Uterus (tissue), 4 donors: ENCODE measurements at places on chromosomes 11 and 22. TPM values are rescaled to one million over a fixed set of nuclear protein-coding genes. Genes with fewer than 3 reads are reported as not detected.

Gene SYNGR1
- 12.9 TPM for total RNA-seq

Gene EED
- 29.4 TPM for total RNA-seq

GRCh38 chr11:748007-748359 is 719 bp downstream of the TALDO1 start:
- H3K27me3 ChIP-seq: no peaks in the 10 kb centered on the region
- no peaks in the 10 kb centered on the region for H3K4me1 ChIP-seq
- H3K4me3 ChIP-seq: peak overlapping the region; percentile 48

- H3K27me3 ChIP-seq: no peaks in the 10 kb centered on the region
- no peak overlapping the region for H3K27ac ChIP-seq
- DNase-seq: no peak
- peaks cover 6% of the 10 kb centered on the region for H3K4me1 ChIP-seq
Observed at GRCh38 chr11:106456647-106457046, 379.2 kb downstream of the AASDHPPT start.

DNA sequence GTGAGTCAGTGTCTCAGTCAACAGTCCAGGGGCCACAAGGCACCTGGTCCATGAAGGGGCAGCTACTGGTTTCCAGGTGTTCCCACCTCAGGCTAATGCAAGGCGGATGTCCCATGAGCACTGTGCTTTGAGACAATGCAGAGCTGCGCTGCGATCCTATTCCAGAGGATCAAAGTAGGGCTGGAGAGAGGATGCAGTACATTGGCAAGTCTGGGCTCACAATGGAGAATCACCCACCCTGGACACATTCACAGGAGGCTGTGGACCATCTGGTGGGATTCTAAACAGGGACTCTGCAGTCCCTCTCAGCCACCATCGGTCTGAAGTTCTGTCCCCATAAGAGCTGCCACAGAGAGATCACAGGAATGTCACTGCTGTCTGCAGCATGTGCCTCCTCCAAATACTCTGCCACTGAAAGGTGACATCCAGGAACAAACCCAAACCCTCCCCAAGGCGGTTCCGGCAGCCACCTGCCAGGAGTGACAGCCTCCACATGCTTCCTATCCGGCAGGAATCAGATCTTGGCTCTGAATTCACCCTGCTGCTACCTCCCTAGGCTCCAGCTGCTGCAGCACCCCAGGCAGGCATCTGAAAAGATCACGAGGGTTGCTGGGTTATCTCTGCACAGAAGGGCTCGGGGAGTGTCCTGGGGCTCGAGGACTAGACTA is 45.3 kb upstream of the SERPIND1 start:
- no peak overlapping the region for H3K4me3 ChIP-seq
- DNase-seq: no peak
- H3K27me3 ChIP-seq: no peaks in the 10 kb centered on the region
- no peak overlapping the region for H3K27ac ChIP-seq
- H3K36me3 ChIP-seq: no peaks in the 10 kb centered on the region

DNA sequence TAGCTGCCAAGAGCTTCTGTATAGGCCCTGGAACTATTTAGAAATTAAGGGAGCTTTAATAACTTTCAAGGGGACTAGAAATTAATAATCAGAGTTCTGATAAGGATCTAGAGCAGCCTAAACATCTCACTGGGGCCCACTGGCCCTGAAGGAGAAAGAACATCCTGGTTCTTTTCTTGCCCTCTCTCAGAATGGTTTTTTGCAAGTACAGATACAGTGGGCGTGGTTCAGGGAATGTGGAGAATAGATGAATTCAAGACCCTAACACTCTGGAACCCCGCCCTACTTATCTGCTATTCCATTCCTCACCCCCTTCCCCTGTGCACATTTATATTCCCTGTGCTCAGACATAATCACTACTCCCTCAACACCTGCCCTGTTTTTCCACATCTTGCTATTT is 90.2 kb downstream of the PARVA start:
- H3K4me1 ChIP-seq: no peaks in the 10 kb centered on the region
- peak overlapping the region; percentile 16 for H3K27ac ChIP-seq
- no peak overlapping the region for H3K4me3 ChIP-seq
- H3K36me3 ChIP-seq: no peaks in the 10 kb centered on the region

DNA sequence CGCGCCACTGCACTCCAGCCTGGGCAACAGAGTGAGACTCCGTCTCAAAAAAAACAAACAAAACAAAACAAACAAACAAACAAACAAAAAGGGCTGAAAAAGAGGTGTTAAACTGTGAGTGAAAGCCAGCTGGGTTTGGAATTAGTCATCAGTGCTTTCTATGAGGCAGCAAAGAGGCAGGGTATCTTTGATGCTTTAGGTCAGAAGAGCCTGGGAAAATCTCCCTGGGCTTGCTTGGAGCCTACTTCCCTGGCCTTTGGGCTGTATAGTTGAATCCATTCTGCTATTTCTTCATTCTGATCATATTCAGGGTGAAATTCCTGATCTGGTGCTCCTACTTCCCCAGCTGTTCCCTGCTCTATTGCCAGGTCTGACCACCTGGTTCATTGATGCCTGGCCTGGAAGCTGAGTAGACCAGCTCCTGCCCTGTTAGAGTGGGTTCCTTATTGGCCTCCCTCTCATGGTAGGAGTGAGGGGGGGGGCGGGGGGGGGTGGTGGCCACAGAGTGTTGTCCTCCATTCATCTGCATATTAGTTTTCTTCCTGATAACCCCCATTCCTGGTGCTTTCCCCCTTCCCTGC is 65.6 kb downstream of the INSC start:
- H3K36me3 ChIP-seq: no peaks in the 10 kb centered on the region
- no peak overlapping the region for H3K27ac ChIP-seq
- no peak for DNase-seq
- H3K4me1 ChIP-seq: no peaks in the 10 kb centered on the region
- no peaks in the 10 kb centered on the region for H3K27me3 ChIP-seq
- H3K4me3 ChIP-seq: no peak overlapping the region

- H3K27ac ChIP-seq: no peak overlapping the region
- H3K4me1 ChIP-seq: no peaks in the 10 kb centered on the region
- H3K36me3 ChIP-seq: no peaks in the 10 kb centered on the region
- H3K4me3 ChIP-seq: no peak overlapping the region
- H3K27me3 ChIP-seq: no peaks in the 10 kb centered on the region
- no peak for DNase-seq
Observed at GRCh38 chr11:2691355-2691761, 8.4 kb downstream of the KCNQ1OT1 start.

GRCh38 chr11:70872955-70873735 is 379.2 kb downstream of the SHANK2 start:
- no peaks in the 10 kb centered on the region for H3K4me1 ChIP-seq
- no peak overlapping the region for H3K27ac ChIP-seq
- H3K27me3 ChIP-seq: no peaks in the 10 kb centered on the region
- H3K4me3 ChIP-seq: no peak overlapping the region
- DNase-seq: no peak

DNA sequence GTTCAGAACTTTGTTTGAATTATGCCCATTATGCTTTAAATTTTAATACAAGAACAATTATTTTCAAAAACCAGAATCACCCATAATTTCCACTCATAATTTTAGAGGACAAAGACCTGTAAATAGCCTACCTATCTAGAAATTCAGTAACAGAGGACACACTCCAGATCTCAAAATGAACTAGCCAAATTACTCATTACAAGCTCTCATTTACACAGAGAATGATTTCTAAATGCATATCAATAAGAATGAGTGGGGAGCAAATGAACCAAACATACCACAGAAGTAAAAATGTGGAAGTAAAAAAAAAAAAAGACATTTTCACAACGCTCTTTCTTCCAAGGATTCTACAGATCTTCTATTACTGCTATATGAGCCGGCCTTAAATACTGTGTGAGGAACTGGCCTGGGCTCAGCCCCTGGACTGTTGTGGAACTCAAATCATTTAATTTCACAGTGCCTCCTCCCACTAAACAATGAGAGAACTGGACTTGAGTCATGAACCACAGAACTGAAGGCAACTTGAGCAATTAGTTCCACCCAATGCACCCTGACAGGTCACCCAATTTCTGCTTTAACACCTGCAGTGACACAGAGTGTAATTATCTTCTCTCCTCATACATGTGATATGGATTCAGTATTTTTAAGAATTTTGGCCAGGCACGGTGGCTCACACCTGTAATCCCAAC is 8.0 kb downstream of the MRTFA start:
- H3K4me3 ChIP-seq: no peak overlapping the region
- DNase-seq: no peak
- no peaks in the 10 kb centered on the region for H3K4me1 ChIP-seq
- no peaks in the 10 kb centered on the region for H3K36me3 ChIP-seq
- H3K27ac ChIP-seq: no peak overlapping the region
- H3K27me3 ChIP-seq: no peaks in the 10 kb centered on the region

DNA sequence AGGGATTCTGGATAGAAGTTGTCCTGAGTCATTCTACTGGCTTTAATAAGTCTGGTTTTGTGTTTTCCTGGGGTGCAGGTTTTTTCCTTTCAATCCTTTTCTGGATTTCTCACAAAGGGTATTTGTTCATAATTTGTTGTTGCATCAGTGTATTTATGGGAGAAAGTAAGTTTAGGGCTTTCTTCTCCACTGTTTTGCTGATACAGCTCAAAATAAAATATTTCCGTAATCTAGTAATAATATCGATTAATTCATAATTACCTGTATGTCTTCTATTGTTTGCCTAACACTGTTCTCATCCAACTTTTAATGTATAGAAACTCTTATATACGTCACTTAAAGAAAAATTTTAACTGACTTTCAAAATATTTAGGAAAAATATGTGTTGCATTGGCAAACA is 728.2 kb downstream of the LUZP2 start:
- no peaks in the 10 kb centered on the region for H3K4me1 ChIP-seq
- no peak overlapping the region for H3K27ac ChIP-seq
- DNase-seq: no peak
- no peak overlapping the region for H3K4me3 ChIP-seq
- no peaks in the 10 kb centered on the region for H3K27me3 ChIP-seq

GRCh38 chr11:108813086-108813485 is 148.2 kb downstream of the DDX10 start:
- H3K27ac ChIP-seq: no peak overlapping the region
- H3K4me1 ChIP-seq: no peaks in the 10 kb centered on the region
- no peak overlapping the region for H3K4me3 ChIP-seq
- H3K36me3 ChIP-seq: no peaks in the 10 kb centered on the region
- DNase-seq: no peak

DNA sequence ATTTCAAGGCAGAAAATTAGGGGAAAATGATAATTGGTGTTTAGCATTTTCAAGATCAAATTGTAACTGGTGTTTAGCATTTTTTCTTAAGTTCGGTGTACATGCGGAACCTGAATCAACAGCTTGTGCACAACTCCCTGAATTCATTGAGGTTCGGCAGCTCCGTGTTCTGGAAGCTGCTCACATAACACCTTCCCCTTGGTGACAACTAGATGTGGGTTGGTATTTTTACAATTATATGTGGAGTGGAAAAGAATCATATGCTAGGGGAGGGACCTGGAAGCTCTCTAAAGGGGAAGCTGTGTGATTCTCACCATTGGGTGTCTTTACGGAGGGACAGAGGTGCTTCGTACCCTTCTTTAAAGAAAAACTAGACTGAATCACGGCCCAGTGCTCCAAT is 199.0 kb upstream of the MTNR1B start:
- no peak overlapping the region for H3K4me3 ChIP-seq
- DNase-seq: no peak
- no peak overlapping the region for H3K27ac ChIP-seq

- no peak for DNase-seq
- H3K4me1 ChIP-seq: peaks cover 17% of the 10 kb centered on the region
- H3K36me3 ChIP-seq: no peaks in the 10 kb centered on the region
- peak overlapping the region; percentile 91 for H3K27ac ChIP-seq
- no peak overlapping the region for H3K4me3 ChIP-seq
Observed at GRCh38 chr11:12116425-12117032, 6.1 kb downstream of the MICAL2 start.

DNA sequence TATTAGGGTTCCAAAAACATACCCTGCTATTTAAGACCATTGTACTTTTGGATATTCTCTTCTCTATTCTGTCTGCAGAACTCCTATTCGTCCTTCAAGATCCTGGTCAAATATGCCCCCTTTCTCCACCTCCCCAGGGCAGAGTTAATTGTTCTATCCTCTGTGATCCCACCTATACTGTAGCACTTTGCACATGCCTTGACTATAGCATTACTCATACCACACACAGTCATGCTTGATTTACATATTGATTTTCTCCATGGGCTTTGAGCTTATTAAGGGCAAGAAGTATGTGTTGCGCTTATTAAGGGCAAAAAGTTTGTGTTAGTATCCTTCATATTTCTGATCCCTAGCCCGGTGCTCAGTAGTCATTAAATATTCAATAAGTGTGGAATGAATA is 263.7 kb upstream of the CADM1 start:
- no peak overlapping the region for H3K4me3 ChIP-seq
- no peaks in the 10 kb centered on the region for H3K27me3 ChIP-seq
- H3K27ac ChIP-seq: no peak overlapping the region
- no peaks in the 10 kb centered on the region for H3K4me1 ChIP-seq

- no peaks in the 10 kb centered on the region for H3K4me1 ChIP-seq
- H3K36me3 ChIP-seq: no peaks in the 10 kb centered on the region
- H3K27me3 ChIP-seq: no peaks in the 10 kb centered on the region
- no peak for DNase-seq
Observed at GRCh38 chr11:115869780-115870431, 365.7 kb upstream of the CADM1 start.

- H3K27me3 ChIP-seq: no peaks in the 10 kb centered on the region
- H3K36me3 ChIP-seq: no peaks in the 10 kb centered on the region
- H3K4me1 ChIP-seq: no peaks in the 10 kb centered on the region
Observed at GRCh38 chr11:112620621-112621394, 340.4 kb upstream of the NCAM1 start.

DNA sequence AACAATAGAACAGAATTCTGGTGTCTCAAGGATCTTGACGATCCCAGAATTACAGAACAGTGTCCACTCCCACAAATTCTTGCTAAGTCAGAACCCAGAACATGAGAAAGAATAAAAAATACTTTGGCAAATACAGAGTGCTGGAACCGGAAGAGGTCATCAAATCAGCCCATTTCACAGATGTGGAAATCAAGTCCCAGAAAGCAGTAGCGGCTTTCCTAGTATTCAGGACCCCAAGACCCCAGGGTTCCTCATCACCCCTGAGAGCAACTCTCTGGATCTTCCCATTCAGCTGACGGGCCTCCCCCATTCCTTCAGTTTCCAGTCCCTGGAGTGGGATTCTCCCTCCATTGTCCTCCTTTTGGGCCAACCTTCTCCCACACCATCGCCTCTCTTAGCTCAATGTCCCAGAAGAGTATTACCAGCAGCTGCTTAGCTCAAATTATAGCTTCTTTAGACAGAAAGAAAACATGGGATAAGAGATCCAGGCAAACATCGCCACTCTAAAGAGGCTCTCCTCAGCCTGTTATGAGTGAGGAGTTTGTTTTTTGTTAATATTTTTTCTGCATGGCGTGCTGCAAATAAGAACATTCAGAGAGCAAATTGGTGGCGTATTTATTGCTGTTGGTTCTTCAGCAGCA is 268.3 kb downstream of the MN1 start:
- H3K27me3 ChIP-seq: no peaks in the 10 kb centered on the region
- H3K4me3 ChIP-seq: no peak overlapping the region
- H3K36me3 ChIP-seq: no peaks in the 10 kb centered on the region
- H3K4me1 ChIP-seq: no peaks in the 10 kb centered on the region
- DNase-seq: no peak
- H3K27ac ChIP-seq: no peak overlapping the region
